ENCODE measurements at places on chromosomes 1 and 21.

DNA sequence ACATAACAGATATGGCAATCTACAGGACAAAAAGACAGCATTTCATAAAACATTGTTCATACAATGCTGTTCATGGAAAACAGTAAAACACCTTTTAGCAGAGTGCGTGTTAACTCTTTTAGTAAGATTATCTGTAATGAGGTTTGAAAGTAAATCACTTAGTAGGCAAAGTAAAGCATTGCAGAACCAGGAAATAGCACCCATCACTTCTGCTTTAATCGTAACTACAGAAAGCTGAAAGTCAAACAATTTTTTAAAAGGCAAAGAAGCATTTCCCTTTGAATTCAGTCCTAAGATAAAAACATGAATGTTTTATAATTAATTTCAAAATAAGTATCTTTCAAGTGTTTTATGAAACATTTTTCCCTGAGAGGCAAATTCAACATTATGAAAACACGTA lies 63.3 kb upstream of the RNF11 start:
- DNase-seq = no peak

GRCh38 chr1:20521960-20522861 lies 14.3 kb upstream of the MUL1 start:
- DNase-seq = peak; percentile 52

DNA sequence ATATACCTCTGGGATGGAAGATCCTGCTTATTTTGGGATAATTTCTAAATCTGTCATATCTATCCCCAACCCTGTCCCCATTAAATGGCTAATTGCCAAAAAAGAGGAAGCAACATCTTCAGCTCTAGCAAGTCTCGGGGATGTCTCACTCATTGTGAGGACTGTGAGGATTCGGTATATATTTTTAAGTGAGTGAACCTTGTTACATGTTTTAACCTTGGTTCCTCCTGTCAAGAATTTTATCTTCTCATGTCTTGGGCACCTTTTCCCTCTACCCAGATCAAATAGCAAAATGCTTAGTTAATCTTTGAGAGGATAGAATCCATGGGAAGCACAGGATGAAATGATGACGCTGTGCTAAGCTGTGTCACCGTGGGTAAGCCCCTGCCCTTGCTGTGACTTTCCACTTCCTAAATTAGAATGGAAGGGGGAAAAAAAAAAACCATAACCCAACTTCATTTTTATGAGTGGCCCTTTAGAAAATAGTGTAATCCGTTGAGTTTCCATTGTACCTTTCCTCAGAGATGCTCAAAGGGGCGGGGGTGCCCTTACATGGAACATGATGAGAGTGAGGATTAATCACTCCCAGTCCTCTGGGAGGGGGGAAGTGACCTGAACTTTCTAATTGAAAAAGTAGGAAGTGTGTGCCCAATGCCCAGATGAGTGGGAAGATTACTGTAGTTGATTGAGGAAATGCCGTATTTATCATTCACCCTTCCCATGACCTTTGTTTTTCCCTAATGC lies 7.6 kb downstream of the ATP1A1 start:
- peak; percentile 30 for DNase-seq

- no peak for DNase-seq
Observed at GRCh38 chr1:230140221-230141020, 73.4 kb downstream of the GALNT2 start.

- DNase-seq = no peak
Observed at GRCh38 chr21:31752352-31752751, 20.4 kb upstream of the SCAF4 start.

Data from germinal center (tissue), 1 donor.